ENCODE measurements at places on chromosomes 7 and 10.

- no peak overlapping the region for H3K27ac ChIP-seq
- no peak for DNase-seq
- H3K4me1 ChIP-seq = peaks cover 3% of the 10 kb centered on the region
- no peak overlapping the region for H3K4me3 ChIP-seq
- peaks cover 20% of the 10 kb centered on the region for H3K36me3 ChIP-seq
- H3K27me3 ChIP-seq = peaks cover 25% of the 10 kb centered on the region
Measured at GRCh38 chr10:49736564-49737113, 25.5 kb downstream of the OGDHL start.

- H3K4me3 ChIP-seq = no peak overlapping the region
- peaks cover 2% of the 10 kb centered on the region for H3K36me3 ChIP-seq
- no peaks in the 10 kb centered on the region for H3K4me1 ChIP-seq
- DNase-seq = peak; percentile 53
- H3K27ac ChIP-seq = no peak overlapping the region
- H3K27me3 ChIP-seq = no peaks in the 10 kb centered on the region
Measured at GRCh38 chr10:61257956-61258496, 195.2 kb downstream of the TMEM26 start.

DNA sequence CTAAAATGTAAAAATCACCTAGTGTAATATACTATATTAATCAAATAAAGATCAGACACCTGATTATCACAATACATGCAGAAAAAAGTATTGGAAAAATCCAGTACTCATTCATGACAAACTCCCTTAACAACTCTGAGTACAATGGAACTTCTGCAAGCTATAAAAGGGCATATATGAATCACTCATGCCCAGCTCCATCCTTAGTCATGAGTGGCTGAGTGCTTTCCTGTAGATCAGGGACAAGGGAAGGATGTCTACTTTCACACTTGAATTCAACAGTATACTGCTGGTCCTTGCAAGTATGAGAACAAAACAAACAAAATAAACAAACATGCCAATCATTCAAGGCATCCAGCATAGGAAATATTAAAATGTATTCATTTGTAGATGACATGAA, 116.5 kb downstream of the ADARB2 start:
- no peak overlapping the region for H3K27ac ChIP-seq
- no peaks in the 10 kb centered on the region for H3K36me3 ChIP-seq
- no peak overlapping the region for H3K4me3 ChIP-seq

DNA sequence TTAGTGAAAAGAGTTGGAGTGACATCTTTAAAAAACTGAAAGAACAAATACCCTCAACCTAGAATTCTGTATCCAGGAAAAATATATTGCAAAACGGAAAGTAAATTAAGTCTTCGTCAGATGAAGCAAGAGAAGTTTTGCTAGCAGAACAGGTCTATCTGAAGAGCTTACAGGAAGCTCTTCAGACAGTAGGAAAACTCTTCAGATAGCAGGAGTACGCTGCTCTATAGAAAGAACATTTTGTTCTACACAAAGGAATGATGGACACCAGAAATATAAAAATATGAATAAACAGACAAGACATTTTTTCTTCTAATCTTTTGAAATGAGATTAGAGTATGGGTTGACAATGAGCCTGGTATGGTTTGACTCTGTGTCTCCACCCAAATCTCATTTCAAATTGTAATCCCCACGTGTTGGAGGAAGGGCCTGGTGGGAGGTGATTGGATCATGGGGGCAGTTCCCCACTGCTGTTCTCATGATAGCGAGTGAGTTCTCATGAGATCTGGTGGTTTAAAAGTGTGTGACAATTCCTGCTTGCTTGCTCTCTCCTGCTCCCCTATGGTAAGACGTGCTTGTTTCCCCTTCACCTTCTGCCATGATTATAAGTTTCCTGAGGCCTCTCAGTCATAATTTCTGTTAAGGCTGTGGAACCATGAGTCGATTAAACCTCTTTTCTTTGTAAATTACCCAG, 567.3 kb downstream of the AUTS2 start:
- no peak overlapping the region for H3K27ac ChIP-seq
- no peak for DNase-seq
- H3K36me3 ChIP-seq = no peaks in the 10 kb centered on the region
- no peaks in the 10 kb centered on the region for H3K4me1 ChIP-seq

DNA sequence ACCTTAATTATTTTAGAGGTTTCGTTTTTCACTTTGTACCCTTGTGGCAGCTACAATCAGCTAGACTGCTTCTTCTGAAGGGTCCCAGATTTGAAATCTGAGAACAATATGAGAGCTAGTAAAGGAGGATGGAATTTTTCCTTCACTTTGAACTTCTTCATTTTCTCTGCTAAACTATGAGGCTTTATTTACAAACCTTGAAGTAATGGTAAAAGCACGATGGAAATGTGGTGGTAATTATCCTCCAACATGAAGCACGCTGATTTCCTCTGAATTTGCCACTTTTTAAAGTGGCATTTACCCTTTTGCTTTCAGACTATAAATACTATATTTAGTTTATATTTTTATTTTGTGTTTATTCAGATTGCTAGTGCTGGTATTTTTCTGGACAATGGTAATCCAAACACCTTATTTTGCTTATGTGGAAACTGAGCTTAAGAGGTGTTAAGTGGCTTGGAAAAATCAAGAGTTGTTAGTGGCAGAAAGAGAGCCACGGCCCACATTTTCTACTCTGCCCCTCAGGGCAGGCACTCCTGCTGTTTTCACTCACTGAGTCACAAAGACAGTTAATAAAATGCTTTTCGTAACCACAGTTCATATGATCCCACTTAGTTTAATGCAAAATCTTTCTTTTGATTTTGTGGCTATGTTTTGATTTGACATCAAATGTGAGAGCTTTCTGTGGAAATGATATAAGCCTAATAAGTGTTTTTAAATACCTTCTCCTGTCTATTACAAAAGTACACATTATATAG, 2.7 kb downstream of the SSMEM1 start:
- H3K27ac ChIP-seq = peak overlapping the region; percentile 59
- H3K4me3 ChIP-seq = no peak overlapping the region
- no peak for DNase-seq
- peaks cover 2% of the 10 kb centered on the region for H3K4me1 ChIP-seq

DNA sequence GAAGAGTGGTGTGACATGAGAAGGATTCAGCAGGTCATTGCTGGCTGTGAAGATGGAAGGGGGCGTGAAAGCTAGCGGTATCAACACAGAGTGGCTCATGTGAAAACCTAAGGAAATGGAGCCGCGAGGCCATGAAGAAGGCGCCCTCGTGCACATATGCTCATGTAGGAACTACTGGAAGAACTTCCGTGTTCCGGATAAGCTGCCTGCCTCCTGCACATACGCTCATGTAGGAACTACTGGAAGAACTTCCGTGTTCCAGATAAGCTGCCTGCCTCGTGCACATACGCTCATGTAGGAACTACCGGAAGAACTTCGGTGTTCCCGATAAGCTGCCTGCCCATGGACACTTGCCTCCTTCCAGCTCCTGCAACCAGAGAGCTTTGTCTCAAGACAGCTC, 179.1 kb downstream of the SDK1 start:
- H3K36me3 ChIP-seq = no peaks in the 10 kb centered on the region
- no peak overlapping the region for H3K4me3 ChIP-seq
- H3K27ac ChIP-seq = no peak overlapping the region
- DNase-seq = no peak

DNA sequence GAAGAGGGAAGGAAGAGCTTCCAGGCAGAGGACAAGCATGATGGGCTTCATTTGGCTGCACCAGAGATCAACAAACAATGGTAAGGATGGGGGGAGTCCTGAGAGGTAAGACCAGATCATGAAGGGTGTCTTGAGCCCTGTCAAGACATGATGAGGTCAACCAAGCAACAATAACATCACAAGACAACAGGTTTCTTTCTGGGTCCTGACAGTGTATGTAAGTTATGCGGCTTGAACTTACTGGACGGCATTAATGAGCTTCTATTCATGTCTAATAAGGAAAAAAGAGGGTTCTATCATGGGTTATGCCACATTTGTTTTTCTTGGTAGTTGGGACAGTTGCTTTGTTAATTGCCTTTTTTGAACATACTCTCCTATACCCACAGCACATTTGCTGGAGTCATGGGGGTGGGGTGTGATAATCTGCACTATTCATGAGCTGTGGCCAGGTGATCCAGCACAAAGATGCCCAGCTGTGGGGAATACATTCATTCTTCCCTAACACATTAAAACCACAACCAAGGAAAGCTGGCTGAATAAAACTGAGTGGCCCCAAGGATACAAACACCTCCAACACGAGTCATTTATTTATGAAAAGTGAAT, 168.8 kb upstream of the KLF14 start:
- H3K4me3 ChIP-seq = no peak overlapping the region
- DNase-seq = peak; percentile 32
- H3K36me3 ChIP-seq = peaks cover 38% of the 10 kb centered on the region
- no peaks in the 10 kb centered on the region for H3K27me3 ChIP-seq

DNA sequence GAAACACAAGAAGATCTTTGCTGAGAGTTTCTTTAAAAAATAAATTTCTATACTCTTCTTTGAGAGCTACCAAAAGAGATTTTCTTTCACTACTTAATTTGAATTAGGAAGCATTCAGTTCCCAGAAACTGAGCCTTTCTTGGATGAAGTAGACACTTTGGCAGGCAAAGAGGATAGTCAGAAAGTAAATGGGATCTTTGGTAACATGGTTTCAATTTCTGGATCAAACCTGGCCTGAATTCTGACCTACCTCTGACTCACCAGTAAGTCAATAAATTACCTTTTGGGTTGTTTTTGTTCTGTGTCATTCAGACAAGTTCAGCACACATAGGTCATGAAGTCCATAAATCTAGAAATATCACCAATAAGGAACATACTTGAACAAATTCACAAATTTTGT, 26.8 kb upstream of the CABCOCO1 start:
- peak overlapping the region; percentile 79 for H3K27ac ChIP-seq
- H3K4me1 ChIP-seq = peaks cover 3% of the 10 kb centered on the region
- DNase-seq = no peak
- no peaks in the 10 kb centered on the region for H3K27me3 ChIP-seq

- H3K36me3 ChIP-seq = no peaks in the 10 kb centered on the region
- peaks cover 6% of the 10 kb centered on the region for H3K4me1 ChIP-seq
- peaks cover 9% of the 10 kb centered on the region for H3K27me3 ChIP-seq
- no peak overlapping the region for H3K4me3 ChIP-seq
- no peak for DNase-seq
- H3K27ac ChIP-seq = no peak overlapping the region
Measured at GRCh38 chr10:132901351-132901750, 41.0 kb downstream of the CFAP46 start.

Measured in mesenchymal stem cell (in vitro differentiated cells and primary cell).